Sciatic nerve (tissue), 2 donors: ENCODE measurements at places on chromosomes 4 and X. TPM values are rescaled to one million over a fixed set of nuclear protein-coding genes. Genes with fewer than 3 reads are reported as not detected.

Gene GYPB
- total RNA-seq: 5.3 TPM

DNA sequence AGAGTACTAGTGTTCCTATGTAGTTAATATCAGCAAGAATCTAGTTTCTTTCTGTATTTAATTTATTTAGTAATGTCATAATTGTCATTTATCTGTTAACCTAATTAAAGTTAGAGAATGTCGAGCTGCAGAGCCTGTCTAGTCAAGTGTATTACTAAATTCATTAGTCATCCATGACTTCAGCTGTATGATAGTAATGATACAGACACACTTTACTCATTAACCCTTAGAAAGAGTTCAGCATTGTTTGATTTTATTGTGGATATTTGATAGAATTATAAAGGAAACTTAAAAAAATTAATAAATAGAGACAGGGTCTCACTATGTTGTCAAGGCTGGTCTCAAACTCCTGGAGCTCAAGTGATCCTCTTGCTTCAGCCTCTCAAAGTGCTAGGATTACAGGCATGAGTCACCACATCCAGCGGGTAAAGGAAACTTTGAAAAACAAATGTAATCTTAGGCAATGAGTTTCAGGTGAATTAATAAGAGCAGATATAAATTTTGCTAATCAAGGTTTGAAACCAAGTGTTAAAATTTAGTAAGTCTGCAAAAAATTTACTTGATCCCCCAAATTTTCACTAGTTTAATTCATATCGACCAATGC, 110.6 kb downstream of the ANK2 start:
- DNase-seq: no peak

DNA sequence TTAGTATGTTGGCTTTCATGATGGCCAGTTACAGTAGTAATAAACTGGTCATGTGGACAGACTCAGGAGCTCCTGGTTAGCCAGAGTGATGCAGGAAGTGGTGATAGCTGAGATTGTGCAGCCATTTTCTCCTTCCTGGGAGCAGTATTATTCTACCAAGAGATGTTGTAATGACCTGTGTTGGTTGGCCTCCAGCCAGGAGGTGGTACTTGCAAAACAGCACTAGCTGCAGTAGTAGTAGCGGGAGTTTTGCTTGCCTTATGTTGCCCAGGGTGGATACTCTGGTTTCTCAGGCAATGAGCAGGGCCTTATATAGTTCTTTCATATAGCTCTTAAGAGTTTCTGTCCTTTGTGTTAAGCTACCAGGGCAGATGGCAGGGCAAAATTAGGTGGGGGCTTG, 998.8 kb downstream of the GLUD2 start:
- DNase-seq: no peak

GRCh38 chr4:94338681-94339351, 3.8 kb downstream of the HPGDS start:
- DNase-seq: no peak

GRCh38 chrX:144709841-144710240, 537.5 kb upstream of the SPANXN1 start:
- DNase-seq: no peak

DNA sequence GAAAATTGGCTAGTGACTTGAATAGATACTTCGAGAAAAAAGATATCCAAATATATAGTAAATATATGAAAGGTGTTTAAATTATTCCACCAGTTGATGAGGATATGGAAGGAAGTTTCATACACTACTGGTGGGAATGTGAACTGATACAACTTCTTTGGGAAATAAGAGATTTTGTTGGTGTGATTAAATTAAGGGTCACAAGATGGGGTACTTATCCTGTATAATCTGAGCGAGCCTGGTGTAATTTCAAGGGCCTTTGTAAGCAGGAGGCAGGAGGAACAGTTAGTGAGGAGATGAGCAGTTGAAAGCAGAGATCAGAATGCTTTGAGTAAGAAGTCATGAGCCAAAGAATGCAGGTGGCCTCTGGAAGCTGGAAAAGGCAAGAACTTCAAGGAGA, 192.2 kb downstream of the KCTD8 start:
- no peak for DNase-seq

GRCh38 chr4:3387943-3388361, 53.8 kb upstream of the HGFAC start:
- peak; percentile 90 for DNase-seq

GRCh38 chr4:169640261-169640870, 20.0 kb downstream of the CLCN3 start:
- DNase-seq: no peak

- DNase-seq: no peak
Measured at GRCh38 chr4:633976-634598, 8.7 kb downstream of the PDE6B start.

- no peak for DNase-seq
Measured at GRCh38 chr4:40325406-40326019, 9.6 kb upstream of the CHRNA9 start.

Gene FGA
- total RNA-seq: not detected

Gene CXorf58
- not detected for total RNA-seq

Gene NAA15
- 41.9 TPM for total RNA-seq

GRCh38 chrX:19647731-19648588, 132.7 kb upstream of the MAP3K15 start:
- DNase-seq: no peak

Gene COX7B2
- not detected for total RNA-seq

Gene CYSLTR1
- total RNA-seq: 5.3 TPM

- DNase-seq: no peak
Measured at GRCh38 chr4:4666187-4666586, 124.3 kb upstream of the STX18 start.

Gene ETNPPL
- total RNA-seq: 8.3 TPM

Gene MAGEE1
- total RNA-seq: 5.8 TPM

GRCh38 chr4:95007998-95008397, 250.2 kb downstream of the BMPR1B start:
- DNase-seq: no peak

DNA sequence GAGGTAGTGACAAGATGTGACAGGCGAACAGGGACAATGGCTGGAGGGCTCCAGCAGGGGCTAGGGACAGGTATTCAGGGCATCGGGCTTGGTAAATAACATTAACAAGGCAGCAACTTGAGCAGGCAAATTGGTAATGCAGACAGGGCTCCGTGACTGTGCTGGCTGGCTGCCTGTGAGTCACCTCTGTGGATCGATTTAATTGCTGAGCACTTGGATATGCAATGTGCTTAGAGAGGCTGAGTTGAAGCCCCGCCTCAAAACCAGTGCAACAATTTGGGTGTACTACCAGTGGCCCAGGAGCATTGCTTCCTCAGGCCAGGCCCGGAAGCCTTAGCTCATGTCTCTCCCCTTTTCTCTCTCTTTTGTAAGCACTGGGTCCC, 19.5 kb downstream of the CNGA2 start:
- DNase-seq: no peak

GRCh38 chr4:102730968-102731533, 29.7 kb downstream of the MANBA start:
- DNase-seq: no peak

Gene FGG
- total RNA-seq: not detected

Gene RHOXF2
- total RNA-seq: not detected

GRCh38 chrX:101602077-101602476, 15.7 kb downstream of the ARMCX6 start:
- DNase-seq: no peak

GRCh38 chr4:107600436-107600835, 119.6 kb downstream of the PAPSS1 start:
- no peak for DNase-seq

Gene NXF2
- not detected for total RNA-seq

Gene SPINK2
- not detected for total RNA-seq

- DNase-seq: no peak
Measured at GRCh38 chr4:30821859-30822612, 101.9 kb downstream of the PCDH7 start.

Gene HTN3
- total RNA-seq: not detected

DNA sequence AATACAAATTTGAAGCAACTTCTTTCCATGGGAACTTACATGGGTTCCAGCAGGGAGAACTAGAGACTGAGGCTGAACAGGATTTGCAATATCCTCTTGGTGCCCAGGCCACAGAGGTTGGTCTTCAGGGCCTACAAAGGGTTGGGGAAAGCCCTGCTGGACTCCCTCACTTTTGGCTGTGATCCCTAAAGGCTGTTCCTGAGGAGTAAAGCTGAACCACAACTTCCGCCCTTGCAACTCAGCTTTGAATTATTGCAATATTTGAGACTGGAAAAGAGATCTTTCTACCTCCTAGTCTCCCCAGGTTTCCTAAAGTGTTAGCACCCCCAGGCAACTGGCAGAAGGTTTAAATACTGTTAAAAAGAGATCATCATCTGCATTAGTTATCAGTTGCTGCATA, 26.9 kb downstream of the DCHS2 start:
- no peak for DNase-seq

DNA sequence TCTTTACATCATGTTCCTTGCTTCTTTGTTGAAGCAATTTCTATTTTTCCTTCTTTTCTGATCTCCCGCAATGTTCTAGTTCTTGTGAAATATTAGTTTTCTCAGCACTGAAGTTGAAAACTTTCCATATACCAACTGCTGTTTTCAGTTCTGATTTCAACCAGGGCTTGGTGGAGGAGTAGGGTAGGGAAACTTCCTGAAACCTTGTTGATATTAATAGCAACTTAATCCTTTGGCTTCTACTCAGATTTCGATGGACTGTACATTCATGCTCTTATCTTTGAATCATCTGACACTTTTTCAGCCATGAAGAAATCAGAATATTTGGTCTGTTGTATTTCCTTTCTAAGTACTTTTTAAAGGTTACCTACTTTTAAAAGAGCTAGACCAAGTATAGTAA, 315.8 kb downstream of the RPA4 start:
- no peak for DNase-seq

Gene GAGE12E
- not detected for total RNA-seq

Gene MYOZ2
- 0.62 TPM for total RNA-seq

DNA sequence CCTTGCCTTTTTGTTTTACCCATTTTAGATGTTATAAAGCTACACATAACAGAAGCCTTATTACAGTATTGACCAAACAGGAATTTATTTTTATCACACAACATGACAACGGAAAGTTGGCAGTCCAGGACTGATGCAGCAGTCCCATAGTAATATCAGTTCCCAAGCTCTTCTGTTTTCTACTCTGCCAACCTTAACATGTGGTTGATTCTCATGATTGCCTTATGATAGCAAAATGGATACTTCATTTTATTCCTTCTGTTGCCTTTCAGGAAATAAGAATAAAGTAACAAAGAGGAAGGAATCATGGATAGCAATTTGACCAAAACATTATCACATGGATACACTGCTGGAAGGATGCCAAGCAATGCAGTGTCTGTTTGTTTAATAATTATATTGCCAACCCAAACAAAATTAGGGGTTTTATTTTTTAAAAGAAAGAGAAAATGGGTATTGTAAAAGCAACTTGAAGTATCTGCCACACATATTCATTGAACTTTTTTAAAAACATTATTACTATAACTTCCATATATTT, 275.7 kb downstream of the STPG2 start:
- no peak for DNase-seq

DNA sequence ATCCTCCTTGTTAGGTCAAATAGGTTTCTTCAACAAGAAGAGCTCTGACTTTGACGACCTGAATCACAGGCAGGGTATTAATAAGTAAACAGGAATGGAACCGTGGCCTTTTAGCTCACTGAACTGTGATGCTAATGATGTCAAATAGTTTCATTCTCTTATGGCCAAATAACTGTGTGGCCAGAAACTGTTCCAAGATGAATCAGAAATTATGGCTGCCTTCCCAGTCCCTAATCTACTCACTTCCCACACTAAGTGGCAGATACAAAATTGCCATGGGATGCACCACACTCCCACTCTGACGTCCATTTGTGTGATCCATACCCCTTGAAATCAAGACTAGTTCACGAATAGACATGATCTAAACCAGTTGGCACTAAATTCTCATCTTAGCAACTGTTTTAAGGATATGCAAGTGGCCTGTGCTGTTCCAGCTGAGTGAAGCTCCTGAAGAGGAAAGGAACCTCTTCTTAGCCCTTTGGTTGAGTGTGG, 455.4 kb downstream of the IL15 start:
- DNase-seq: no peak

DNA sequence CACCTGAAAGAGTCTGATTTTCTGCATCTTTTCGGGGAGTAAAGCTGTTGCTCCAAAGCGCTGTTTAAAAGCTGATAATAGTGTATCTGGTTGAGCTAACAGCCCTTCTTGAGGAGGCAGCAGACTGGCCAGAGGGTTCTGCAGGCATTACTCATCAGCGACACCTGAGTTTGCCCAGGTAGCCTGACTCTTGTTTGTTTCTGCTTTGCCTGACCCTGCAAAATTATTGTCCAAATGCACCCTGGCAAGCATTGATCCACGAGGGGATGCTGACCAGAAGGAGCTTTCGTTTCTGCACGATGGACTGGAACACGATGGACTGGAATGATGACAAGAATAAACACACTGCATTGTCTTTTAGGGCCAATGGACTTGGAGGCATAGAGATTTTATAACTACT, 6.2 kb downstream of the CD99 start:
- no peak for DNase-seq

Gene NDP
- 4.1 TPM for total RNA-seq
